HFF-Myc (cell line): ENCODE measurements at places on chromosomes 12 and 14.

DNA sequence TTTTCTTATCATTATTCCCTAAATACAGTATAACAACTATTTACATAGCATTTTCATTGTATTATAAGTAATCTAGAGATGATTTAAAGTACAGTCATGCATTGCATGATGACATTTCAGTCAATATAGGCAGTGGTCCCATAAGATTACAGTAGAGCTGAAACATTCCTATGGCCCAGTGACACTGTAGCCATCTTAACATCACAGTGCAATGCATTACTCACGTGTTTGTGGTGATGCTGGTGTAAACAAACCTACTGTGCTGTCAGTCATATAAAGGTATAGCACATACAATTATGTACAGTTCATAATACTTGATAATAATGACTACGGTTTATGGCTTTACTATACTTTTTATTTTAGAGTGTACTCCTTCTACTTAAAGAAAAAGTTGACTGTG is 13.3 kb downstream of the LLPH start:
- DNase-seq: no peak

GRCh38 chr14:93104961-93105360 is 10.8 kb downstream of the ITPK1 start:
- DNase-seq: no peak

DNA sequence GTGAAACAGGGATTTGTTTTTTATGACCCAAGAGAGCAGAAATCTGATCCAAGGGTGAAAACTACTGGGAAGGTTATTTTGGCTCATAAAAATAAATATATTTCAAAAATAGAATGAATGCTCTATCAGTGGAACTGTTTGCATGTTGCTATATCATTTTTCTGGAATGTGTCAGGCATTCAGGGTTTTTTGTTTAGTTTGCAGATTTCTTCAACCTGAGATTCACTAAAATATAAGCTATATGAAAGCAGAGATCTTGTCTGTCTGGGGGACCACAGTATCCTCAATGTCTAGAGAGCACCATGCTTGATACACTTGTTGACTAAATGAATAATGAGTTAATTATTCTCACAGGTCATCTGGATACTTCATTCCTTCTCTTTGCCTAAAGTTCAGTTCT is 165.1 kb downstream of the NUBPL start:
- DNase-seq: no peak

DNA sequence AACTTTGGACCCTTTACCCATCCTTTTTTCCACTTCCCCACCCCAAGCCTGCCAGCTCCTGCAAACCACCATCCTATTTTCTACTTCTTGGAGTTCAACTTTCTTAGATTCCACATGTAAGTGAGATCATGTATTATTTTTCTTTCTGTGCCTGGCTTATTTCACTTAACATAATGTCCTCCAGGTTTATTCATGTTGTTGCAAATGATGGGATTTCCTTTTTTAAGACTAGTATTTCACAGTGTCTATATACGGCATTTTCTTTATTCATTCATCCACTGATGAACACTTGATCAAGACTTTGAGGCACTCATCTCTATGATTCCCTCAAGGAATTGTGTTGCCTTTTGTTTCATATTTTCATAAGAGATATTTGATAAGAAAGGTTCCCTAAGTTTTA is 5.6 kb upstream of the PRPF39 start:
- no peak for DNase-seq

DNA sequence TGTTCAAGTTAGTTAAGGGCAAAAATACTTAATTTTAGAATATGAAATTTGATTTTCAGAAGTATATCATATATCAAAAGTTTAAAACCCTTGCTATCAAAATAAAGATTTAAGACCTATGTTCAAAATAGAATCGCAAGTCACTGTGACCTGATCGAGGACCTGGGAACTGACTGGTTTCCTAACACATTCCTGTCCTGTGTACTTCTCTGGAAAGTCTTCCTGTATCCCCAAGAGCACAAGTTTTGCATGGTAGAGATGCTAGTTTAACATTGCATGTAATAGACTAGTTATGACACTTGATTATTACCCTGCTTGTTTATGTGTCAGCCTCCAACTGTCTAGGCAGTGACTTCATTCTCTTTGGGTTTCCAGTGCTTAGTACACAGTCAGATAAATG is 30.3 kb downstream of the BCAT1 start:
- no peak for DNase-seq

GRCh38 chr14:71753976-71754375 is 178.3 kb upstream of the RGS6 start:
- DNase-seq: no peak

DNA sequence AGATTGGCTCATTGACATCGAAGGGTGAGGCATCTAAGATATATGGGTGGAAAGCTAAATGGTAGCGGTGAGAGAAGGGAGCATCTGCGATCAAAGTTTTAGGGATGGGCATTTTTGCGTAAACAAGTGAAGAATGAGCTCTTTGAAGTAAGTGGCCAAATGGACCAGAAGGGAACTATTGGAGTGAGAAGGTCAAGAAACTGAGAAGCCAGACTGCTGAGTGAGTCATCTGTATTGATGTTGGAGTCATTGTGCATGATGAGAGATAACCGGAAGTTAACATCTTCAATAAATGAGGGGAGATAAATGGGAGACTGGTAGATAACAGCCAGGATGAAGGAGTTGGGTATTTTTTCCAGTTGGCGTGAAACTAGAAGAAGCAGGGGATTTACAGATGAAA is 271.9 kb upstream of the PDE3A start:
- DNase-seq: no peak

DNA sequence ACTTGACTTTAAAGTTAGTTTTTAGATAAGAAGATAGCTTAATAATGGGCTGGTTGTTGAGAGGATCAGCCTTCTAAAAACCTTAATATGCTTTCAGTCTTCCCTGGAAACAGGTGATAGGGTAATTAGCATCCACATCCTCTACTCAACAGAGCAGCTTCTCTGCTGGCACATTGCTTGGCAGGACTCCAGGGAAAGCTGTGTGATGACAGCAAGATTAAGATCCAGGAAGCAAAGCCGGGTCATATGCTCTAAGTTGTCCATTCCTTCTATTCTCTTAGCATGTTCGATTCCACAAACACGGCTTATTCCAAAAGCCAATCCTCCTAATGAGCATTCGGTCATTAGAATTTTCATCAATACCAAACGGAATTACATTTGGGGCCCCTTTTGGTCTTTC is 87.0 kb downstream of the HMGA2 start:
- no peak for DNase-seq

- no peak for DNase-seq
Measured at GRCh38 chr14:86826661-86827060, 1166.3 kb downstream of the GALC start.

DNA sequence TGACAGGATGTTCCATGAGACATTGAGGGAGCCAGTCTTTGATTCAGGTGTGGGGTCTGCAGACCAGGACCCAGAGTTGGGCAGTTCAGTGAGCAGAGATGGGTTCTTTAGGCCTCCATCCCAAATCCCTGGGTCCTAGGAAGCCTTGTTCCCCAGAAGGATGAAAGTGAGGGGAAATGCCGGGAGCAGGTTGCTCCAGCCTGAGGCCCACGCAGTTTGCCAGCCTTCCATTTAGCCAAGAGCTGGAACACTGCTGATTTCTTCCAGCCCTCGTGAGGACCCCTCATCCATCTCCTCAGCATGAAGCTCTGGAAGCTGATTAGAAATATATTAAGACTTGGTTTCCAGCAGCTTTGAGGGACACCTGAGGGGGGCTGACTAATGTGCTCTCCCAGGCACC is 12.1 kb downstream of the C14orf132 start:
- DNase-seq: no peak

DNA sequence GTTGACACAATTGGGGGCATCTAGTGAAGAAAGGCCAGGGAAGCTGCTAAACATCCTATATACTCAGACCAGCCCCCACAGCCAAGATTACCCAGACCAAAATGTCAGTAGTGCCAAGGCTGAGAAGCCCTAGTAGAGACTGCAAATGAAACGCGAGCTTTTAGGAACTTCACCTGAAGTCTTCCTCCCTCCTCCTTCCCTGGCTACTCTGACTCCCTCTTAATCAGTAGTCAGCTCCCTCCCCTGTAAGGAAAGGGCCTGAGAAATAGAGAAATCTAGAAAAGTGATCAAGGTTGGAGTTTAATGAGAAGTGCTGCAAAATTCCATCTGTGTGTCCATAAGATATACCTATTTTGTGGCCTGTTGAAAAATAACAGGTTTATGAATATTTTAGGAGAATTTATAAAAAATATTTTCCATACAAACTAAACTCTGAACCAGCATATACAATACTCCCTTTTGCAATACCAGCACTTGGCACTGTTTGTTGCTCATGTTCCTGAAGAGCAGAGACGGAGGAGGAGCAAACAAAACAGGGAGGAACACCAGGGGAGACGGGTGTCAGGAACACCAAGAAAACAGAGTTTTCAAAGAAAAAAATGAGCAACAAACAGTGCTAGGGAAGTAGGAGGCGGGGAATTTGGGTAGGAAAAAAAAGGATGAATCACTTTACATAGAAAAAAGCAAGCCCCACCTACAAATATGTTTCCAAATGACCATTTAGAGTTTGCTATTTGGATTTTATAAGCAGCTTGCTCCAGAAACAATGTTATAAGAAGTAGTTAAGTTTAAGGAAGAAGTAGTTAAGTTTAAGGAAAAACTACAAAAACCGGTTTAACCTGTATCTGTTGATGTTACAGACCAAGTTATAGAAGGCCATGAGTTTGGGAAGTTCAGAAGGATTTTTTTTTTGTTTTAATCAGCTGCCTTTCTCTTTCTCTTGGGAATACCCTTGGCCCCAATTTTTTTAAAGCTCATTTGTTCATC is 282.1 kb upstream of the GRIP1 start:
- no peak for DNase-seq

- DNase-seq: no peak
Measured at GRCh38 chr12:57875753-57876547, 29.4 kb upstream of the CTDSP2 start.
